ENCODE measurements at places on chromosomes 11 and 22.

DNA sequence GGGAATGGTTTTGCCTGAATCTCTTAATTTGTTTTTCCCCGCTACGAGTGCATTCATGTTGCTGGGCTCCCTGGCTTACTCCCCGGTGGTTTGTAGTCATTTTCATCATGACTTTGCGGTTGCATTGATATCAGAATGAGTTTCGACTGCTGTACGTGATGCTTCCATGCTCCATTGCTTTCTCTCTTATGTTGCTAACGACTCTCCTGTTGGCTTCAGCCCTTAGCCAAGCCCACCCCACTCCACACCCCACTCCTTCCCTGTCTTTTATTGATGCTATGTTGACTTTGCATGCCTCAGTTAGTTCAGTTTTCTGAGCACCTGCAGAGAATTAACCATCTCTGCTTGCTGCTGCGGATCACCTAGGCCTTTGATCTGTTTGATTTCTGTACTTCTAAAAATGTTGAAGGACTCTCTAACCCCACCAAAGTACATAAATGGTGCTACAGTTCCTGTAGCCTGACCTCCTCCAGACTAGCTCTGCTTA lies 65.3 kb downstream of the ARFGAP2 start:
- no peak for DNase-seq

DNA sequence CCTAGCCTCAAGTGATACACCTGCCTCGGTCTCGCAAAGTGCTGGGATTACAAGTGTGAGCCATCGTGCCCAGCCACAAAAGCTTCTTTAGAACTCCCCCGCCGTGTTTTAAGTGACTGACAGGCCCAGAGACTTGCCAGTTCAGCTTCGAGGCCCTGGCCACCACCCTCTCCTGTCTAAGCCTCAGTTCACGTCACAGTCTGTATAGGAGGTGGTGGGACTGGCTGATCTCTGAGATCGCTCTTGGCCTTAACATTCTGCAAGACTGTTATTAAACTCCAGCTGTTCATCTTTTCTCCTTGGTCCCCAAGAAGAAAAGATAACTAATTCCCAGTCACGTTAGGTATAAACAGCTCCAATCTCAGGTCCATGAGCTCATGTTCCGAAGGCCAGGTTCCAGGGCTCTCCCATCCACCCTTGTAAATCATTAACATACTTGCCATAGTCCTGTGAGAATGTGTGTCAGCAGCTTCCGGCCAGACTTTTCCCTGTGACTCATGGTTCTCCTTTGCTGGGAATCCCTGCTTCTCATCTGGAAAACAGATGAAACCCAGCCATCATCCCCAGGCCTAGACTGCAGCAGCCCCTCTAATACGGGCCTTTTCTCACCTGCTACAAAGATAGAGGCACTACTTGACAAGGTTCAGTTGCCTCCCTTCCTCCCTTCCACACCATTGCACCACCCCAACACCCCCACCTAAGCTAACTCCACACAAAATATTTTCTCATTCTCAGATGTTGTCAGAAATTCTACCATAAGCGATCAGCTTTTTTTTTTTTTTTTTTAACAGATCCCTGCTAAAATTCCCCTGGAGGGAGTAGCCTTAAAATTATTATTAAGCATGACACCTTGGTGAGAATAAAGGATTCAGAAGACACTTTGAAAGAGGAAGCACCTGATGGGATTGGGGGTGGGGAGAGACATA lies 5.6 kb upstream of the KIAA0930 start:
- DNase-seq, result no peak

GRCh38 chr22:49749227-49749626 lies 78.4 kb downstream of the BRD1 start:
- no peak for DNase-seq

DNA sequence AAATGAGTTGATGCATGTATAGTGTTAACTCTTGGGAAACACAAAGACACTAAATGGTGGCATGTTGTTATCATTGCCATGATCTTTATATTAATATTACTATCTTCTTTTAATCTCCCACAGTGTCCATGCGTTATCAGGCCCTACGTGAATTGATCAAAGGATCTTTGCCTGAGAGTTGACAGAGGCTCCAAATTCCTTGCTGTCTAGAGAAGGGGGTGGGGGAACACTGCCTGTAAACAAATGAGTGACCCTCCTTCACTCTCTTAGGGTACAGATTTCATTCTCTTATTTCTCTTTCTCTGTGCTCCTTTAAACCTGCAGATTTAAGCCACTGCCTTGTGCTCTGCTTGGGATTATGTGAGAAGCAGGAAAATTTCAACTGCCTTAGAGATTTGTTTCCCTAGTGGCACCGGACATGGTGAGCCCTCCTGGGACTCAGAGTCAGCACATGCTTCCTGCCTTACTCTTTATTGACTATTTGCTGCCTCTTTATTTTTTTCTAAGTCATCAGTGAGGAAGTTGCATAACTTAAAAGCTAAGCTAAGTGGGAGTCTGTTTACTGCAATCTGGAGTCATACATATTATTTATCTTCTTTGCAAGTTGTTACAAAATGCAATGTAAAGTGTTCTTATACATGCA lies 122.9 kb downstream of the MAML2 start:
- no peak for DNase-seq

- DNase-seq, result no peak
Measured at GRCh38 chr11:134942681-134943080, 530.6 kb upstream of the B3GAT1 start.

GRCh38 chr22:19178065-19178656 lies 375 bp downstream of the SLC25A1 start:
- DNase-seq, result peak; percentile 58

DNA sequence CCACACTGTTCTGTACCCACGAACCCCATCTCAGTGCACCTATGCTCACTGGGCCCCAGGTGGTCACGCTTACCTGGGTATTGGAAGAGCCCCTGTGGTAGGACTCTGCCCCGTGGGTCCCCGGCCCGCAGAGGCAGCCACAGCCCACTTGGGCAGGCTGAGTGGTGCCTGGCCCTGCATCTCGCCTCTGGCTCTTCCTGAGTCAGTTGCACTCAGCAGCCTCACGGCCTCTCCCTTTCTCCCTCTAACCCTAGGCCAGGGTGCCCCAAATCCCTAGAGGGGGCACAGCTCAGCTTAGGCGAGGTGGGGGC lies 9.7 kb downstream of the CRELD2 start:
- DNase-seq, result no peak

DNA sequence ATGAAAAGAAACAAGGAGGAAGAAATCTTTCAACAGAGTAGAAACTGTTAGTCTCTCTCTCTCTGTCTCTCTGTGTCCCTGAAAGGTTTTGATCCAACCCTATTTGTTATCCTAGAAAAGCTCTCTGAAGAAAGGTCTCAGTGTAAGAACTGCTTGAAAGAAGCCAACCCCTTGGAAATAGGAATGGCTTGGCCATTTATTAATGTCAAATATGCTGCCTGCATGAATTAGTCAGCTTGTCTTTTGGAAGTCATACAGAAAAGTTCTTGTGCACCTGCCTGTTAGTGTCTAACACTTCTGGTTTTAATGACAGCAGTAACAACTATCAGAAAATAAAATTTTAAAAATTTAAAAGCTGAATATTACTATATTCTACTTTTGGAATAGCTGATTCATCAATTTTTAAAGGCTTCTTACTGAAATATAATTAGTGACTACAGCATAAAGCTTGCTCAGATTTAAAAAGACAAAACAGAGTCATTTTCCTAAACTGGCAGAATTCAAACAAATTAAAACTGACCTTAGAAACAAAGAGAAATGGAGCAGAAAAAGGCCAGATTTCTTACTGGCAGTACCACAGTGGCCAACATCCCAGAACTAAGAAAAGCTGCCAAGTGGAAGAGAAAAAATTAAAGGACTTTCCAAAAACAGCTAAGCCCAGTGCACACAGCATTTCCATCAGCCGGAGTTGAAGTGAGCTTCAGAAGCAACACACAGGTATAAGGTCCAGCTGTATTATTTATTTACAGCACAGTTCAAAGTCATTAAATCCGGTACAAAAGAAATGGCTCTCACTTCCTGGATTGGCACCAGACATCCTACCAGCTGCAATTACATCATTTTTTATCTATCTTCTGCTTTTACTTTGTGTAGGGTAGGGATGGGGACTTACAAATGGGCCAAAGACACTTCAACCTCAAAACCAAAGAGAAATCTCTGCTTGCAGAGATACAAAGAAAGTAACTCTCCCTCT lies 76.3 kb downstream of the PRCP start:
- DNase-seq, result no peak

GRCh38 chr11:28657378-28658030 lies 549.3 kb downstream of the METTL15 start:
- no peak for DNase-seq

DNA sequence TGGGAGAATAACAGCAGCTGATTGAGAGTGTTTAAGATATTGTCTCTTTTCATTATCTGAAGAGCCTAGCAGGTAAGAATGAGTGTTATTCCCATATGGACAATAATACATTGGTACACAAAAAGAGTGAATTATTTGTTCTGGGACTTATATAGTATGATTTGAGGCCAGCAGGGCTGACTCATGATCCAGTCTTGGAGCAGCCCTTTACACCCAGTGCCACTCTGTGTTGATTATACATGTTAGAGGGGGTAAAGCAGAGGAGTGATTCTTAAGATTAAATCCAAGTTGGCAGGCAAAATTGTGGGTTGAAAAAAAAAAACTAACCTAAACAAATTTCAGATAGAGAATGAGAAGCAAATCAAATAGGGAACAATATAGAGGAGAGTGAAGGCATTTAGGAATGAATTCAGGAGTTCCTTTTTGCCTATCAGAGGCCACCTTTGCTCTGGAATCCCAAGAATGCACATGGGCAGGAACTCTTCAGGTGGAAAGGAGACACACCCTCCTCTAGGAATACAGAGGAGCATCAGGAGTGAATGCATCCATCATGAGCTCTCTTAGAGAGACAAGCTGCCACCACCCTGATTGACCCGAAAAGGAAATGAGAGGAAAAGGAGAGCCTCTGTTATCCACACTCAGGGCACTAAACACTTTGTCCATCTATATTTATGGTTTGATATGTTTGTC lies 19.2 kb upstream of the MRGPRX1 start:
- DNase-seq, result no peak

GRCh38 chr11:84128840-84129239 lies 842.7 kb upstream of the CCDC90B start:
- no peak for DNase-seq

Data from activated CD4-positive, alpha-beta T cell treated with anti-CD3 and anti-CD28 coated beads for 48 hours (primary cell).